Activated CD8-positive, alpha-beta memory T cell treated with anti-CD3 and anti-CD28 coated beads for 48 hours (primary cell): ENCODE measurements at places on chromosomes 3 and 15.

GRCh38 chr3:192831111-192831644 is 86.5 kb downstream of the MB21D2 start:
- DNase-seq: no peak

DNA sequence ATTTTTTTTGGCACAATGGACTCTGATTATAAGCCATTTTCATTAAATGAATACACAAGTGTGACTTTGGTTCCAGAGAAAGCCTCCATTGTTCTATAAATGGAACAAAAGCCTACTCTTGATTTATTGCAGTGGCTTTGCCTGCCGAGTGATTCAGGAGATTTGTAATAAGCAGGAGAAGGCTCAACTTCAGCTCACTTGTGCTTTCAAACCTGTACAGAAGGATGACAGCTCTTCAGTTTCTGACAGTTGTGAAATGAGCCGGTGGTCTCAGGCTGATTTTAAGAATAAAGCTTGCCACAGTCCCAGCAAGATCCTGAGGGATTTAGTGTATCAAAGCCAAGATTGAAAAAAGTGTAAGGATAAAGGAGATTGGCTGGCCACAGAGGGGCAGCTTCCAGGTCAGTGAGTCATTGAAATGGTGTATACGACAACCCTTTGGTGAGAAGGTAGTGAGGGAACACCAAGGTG is 438.8 kb upstream of the TGFBR2 start:
- no peak for DNase-seq

DNA sequence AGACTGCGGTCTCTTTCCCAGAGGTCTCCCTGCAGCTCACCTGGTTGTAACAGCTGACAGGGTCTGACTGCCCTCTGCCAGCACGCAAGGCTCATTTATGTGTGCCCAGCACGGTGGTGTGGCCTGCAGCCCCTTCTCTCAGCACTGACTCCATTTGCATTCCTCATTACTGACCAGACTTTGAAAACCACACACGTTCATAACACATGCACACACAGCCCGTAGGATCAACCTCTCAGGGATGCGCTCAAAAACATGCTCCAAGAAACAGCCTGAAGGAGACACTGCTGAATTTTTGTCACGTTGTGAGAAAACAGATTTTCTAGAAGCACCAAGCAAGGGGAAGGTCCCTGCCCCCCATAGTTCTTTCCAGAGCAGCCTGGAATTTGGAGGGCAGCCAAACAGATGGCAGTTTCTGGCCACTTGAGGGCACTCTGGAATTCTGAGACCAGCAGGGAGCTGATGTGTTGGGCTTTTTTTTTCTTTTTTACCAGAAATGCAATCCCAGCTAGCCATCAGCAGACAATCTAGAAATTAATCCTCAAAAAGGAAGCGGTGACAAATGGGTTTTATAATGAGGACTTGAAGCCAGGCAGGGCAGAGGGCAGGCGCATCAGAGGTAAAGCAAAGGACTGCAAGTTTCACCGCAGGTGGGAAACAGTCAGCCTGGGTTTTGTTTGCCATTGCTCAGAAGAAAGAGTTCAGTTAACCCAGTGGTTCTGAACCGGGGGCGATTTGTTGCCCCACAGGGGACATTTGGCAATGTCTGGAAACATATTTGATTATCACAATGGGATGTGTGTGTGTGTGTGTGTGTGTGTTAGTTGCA is 170.5 kb upstream of the PROK2 start:
- peak; percentile 8 for DNase-seq

DNA sequence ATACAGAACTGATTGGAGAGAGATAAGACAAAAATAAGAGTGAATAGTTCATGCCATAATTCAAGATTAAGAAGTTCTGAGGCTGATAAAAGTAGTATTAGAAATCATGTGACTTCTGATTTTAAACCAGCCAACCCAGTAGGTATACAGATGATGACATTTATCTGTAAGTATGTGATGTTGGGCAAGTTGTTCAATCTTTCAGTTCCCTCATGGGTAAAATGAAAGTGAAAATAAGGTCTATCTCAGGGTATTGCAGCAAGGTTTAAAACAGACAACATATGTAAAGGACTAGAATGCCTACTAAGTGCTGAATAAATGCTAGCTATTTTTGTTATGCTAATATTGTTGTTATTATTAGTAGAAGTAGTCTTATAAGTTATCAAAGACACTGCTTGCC is 1055.7 kb downstream of the NAALADL2 start:
- DNase-seq: no peak

- DNase-seq: no peak
Observed at GRCh38 chr3:171347301-171348039, 112.7 kb downstream of the TNIK start.

GRCh38 chr3:55875113-55875512 is 388.0 kb upstream of the WNT5A start:
- DNase-seq: no peak

GRCh38 chr3:126147147-126147931 is 33.0 kb downstream of the ALDH1L1 start:
- no peak for DNase-seq

DNA sequence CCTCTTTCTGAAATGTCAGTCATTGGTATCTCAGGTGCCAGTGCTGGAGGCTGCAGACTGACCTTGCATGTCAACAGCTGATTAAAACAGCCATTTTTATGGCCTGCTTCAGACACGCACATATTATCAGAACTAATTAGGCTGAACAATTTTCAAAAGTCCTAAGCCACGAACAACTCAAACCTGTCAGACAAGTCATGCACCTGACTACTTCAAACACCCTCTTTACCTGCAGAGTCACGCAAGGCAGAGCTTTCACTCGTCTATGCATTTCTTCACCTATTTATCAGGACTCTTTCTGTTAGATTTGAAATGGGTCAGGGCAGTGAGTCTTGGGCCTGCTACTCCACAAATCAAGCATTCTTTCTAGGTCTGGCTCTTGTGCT is 26.7 kb downstream of the CLK3 start:
- DNase-seq: no peak

GRCh38 chr3:27360113-27361078 is 8.8 kb downstream of the NEK10 start:
- no peak for DNase-seq

DNA sequence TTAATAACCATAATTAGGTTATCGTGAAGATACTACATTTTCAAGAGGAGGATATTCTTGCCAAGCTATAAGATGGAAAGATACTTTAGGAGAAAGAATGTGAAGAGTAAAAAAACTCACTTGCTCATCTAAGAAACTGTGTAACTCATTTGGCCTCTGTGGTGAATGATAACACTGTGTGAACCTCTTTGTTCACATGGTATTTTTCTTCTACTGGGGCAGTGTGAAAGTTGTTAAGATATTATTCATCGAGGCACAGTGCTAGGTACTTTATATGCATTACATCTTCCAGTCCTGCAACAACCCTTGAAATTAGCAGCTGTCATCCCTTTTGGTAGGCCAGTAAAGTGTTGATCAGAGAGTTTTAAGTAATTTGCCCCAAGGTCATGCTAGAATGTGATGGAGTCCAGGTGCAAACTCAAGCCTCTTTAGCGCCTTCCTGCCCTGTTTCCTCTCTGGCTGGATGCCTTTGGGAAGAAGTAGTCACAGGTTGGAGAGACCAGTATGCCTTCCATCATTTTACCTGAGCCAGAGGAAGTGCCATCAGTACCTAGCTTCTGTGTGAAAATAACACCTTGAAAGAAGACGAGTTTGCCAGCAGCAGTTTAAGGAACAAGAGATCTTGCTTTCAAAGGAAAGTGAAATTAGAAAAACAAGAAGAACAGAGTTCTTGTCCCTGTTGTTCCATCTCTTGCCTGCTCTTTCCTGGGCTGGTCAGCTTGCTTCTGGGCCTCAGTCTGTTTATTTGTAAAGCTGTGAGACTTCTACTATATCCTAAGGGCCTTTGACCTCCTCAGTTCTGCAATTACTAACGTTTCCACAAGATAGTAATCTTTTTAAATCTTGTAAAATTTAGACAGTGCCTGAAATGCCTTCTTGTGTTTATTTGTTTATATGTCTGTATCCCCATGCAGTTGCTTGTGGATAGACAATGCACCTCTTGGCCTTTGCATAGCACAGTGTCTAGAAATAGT is 179.3 kb downstream of the FNDC3B start:
- DNase-seq: no peak

DNA sequence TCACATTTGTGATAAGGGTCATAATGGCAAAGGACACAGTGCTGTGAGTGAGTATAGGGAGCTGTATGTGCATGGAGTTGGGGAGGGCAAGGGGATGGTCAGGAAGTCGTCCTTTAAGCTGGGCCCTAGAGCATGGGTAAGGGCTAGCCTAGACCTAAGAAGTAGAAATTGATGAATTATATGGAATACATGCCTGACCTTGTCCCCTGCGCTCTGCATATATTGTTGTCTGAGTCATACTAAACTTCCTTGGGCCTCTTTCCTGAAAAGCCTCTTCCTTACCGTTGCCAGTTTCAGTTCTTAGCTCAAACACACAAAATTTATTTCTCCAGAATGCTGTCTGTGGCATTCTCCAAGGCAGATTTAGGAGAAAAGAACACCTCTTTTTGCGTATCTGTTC is 4.6 kb downstream of the SNRK start:
- no peak for DNase-seq

DNA sequence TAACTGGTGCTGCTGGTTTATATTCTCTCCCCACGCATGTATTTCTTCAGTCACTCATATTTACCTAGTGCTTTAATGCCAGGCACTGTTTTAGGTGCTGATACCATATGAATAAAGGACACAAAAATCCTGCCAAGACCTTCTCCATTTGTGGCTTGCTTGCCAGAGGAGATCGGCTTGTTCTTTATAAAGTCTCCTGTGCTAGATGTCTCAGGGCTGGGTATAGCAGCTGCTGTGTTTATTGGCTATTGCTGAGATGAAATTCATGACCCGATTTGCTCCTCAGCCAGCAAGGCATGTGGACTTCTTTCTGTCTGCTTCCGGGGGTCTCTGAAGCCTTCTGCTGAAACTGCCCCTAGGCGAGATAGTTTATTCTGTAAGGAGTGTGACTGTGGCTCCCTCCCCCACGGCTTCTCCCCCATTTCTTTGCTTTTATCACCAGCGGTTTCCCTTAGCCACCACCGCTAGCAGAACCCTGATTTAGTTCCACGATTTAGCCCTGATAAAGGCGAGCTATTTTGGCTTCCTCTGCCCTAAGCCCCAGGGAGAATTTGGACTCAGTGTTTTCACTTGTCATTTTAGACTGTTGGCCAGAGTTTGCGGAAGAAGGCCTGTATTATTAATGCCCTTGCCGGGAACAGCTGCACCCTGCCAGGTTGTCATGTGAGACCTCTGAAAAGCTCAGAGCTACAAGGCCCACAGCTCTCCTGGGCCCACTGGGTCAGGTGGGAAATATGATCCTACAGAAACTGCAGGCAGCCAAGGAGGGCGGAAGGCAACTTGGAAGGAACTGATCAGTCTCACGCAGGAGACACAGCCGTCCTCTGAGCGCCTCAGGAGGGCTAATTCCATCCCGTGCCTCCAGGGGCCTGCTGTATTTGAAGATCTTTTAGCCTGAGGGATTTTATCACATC is 46.8 kb downstream of the ST6GAL1 start:
- DNase-seq: no peak

DNA sequence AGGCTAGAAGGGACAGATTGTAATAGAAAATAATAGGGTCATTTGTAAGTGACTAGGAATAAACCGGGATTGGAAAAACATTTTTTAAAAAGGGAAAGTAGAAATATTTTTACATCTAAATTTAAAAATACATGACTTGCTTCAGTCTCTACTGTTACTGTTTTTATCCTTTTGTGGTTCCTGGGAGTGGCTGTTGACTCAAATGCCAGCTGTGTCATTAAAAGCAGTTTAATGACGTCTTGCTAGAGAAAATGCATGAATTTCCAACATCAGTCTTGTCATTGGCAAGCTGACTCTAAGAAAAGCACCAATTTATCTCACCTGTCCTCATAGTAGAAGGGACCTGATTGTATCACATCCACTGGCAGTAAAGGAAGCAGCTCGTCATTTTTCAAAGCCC is 16.7 kb upstream of the LCMT2 start:
- DNase-seq: no peak

- DNase-seq: no peak
Observed at GRCh38 chr3:115712871-115713270, 89.6 kb downstream of the GAP43 start.

- no peak for DNase-seq
Observed at GRCh38 chr3:149299938-149300801, 33.3 kb downstream of the TM4SF18 start.

DNA sequence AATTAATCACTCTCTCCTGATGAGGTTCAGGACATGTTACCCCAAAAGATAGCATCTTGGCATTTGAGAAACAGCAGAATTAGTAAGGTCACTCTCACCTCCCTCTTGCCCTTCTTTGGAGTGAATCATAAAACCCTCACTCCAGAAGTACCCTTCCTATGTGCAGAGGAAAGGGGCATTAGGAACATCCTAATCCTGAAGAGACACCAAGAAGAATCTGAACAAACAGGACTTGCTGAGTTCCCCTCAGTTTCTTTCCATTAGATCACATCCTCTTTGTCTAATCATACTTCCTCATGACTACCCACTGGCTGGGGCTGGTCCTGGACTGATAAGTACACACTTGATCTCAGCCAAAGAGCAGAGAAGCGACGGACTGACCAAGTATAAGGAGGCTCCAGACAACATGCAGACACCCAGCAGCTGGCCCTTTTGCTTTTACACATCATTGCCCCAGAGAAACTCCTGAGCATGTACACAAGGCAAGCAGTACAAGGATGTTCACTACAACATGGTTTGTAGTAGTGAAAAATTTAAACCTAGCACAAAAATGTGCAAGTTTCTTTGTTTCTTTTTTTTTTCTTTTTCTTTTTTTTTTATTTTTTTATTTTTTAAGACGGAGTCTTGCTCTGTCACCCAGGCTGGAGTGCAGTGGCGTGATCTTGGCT is 15.0 kb upstream of the TM6SF1 start:
- no peak for DNase-seq

DNA sequence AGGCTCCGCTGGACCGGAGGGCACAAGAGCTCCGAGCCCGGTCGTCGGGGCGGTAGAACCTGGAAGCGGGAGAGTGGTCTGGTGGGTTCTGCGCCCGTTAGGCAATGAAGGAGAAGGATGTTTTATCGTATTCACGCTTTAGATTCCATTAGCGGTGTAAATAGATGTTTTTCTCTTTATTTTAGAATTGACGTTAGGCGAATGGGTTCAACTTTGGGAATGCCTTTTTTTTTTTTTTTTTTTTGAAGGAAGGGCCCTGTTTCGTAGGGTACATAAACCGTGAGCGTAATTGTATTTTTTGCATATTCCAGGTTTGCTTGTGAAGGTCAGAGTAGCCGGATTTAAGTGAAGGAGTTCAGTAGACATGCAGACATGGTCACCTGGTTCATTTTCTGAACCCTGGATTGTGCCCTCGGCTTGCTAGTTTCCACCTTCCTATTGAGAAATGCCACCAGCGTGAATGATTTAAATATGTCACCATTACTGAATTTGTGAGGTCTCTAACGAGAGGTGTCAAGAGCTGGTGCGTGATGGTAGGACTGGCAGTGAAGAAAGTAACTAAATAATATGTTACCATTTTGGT is 808 bp downstream of the RBM6 start:
- DNase-seq: no peak
